Stimulated activated CD4-positive, alpha-beta T cell treated with anti-CD3 and anti-CD28 coated beads, Interleukin-2, amount 100 ng/mL, for 48 hours (primary cell): ENCODE measurements at places on chromosomes 1 and 21.

DNA sequence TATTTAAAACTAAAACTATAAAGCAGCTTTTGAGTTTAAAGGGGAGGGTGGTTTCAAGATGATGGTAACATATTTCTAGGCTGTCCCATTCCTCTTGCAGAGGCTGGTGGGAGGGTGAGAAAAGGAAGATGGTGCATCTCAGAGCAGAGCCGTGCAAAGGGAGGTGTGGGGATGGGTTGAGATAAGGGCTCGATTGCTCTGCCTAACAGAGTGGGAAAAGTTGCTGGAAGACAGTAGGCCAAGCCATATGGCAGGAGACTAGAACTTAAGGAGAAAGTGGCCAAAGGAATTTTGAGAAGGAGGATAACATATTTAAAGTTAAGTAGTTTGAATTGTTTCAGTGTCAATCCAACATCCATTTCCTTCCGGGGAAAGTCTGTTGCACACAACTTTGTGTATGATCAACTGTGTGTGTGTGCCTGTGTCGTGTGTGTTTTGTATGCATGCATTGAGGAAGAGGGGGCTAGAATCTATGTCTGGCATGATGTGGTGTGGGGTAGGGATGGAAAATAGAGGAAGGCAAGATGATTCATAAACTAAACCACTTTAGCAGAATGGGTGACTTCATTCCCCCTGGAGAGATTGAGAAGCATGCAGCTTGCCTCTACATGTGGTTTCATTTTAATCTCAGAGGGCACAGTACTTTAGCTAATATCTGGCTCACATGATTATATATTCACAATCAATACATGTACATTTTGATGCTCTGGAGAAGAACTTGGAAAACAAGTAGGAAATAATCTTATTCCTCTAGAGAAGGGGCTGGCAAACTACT lies 145.0 kb upstream of the DNAH14 start:
- no peak for DNase-seq

DNA sequence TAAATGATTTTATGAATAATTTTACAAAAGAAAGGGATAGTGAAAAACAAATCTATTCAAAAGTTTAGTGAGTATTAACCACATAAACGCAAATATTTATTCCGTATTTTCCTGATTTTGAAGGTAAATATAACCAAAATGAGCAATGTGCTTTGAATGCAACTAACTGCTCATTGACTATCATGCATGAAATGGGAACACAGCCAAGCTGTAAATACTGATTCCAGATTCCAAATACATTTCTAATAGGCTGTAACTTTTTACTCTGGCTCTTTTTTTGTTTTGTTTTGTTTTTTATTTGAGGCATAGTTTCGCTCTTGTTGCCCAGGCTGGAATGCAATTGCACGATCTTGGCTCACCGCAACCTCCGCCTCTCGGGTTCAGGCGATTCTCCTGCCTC lies 41.8 kb downstream of the SELENOF start:
- no peak for DNase-seq

- DNase-seq, result no peak
Observed at GRCh38 chr1:116854403-116854690, 55.4 kb upstream of the PTGFRN start.

- DNase-seq, result no peak
Observed at GRCh38 chr1:89910780-89911179, 84.1 kb upstream of the ZNF326 start.

- peak; percentile 29 for DNase-seq
Observed at GRCh38 chr21:35102488-35103371, 53.6 kb upstream of the RUNX1 start.

DNA sequence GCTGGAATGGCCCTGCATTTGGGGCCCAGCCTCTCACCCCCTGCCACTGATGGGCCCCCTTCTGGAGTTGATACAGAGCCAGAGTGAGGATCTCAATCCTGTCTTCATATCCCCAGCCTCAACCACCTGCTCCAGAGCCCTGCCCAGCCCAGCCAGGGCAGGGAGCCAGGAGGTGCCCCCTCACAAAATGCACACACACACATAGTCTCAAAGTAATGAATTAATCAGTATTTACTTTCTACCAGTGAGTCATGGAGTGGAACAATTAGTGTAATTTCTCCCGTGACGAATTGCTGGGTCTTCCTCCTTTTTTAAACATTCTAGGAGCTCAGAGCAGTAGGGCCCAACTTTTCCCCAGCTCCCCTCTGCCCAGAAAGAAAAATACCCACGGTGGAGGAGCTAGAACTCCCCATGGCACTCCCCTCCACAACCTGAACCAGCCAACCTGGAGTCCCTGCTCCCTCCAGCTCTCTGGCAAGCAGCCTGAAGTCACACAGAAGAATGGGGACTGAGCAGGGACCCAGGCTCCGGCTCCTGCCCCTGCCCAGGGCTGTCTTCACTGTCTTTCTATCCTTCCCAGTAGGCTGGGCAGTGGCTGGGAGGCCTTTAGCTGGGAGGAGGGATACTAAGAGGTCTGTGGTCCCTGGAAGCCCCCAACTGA lies 29.3 kb downstream of the SDC3 start:
- DNase-seq, result no peak

- no peak for DNase-seq
Observed at GRCh38 chr1:204581759-204582158, 65.6 kb downstream of the MDM4 start.

GRCh38 chr1:178927003-178927402 lies 56.1 kb upstream of the ANGPTL1 start:
- DNase-seq, result no peak

DNA sequence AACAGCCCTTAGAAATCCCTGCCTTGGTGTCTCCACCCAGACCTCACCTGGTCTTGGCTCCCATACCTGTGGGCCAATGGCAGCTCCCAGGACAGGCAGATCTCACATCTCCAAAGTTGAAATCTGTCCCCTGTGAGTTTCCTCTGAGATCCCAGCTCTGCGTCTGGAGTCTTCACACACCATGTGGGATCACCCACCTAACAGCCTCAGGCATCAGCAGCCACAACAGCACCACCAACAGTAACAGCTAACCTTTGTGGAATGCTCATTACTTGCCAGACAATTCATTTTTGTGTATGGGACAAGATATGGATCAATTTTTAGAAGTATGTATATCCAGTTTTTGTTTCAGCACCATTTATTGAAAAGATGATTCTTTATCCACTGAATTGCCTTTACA lies 523.2 kb downstream of the MATN1 start:
- DNase-seq, result no peak

DNA sequence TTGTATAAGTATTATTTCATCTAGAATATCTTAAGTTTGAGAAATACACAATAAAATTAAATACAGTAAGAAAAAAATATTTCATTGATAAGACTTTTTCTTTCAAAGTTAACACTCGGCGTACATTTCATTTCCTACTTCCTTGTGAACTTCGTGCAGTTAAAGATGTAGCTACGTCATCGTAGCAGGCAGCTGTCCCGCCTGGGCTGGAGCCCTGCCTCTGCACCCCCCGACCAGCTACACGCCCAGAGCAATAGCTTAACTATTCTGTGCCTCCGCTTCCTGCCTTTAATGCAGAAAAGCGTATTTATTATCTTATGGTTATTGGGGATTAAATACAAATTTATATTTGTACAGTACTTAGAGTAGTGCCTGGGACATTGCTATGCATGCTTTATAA lies 53.5 kb downstream of the CLSTN1 start:
- no peak for DNase-seq

DNA sequence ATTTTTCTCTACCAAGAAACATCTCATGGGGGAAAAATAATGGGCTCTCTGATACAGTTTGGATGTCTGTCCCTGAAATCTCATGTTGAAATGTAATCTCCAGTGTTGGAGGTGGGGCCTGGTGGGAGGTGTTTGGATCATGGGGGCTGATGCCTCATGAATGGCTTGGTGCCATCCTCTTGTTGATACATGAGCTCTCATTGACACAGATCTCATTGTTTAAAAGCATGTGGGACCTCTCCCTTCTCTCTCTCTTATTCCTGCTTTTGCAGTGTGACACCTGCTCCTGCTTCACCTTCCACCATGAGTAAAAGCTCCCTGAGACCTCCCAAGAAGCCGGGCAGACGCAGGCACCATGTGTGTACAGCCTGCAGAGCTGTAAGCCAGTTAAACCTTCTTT lies 332.5 kb upstream of the NRIP1 start:
- no peak for DNase-seq

DNA sequence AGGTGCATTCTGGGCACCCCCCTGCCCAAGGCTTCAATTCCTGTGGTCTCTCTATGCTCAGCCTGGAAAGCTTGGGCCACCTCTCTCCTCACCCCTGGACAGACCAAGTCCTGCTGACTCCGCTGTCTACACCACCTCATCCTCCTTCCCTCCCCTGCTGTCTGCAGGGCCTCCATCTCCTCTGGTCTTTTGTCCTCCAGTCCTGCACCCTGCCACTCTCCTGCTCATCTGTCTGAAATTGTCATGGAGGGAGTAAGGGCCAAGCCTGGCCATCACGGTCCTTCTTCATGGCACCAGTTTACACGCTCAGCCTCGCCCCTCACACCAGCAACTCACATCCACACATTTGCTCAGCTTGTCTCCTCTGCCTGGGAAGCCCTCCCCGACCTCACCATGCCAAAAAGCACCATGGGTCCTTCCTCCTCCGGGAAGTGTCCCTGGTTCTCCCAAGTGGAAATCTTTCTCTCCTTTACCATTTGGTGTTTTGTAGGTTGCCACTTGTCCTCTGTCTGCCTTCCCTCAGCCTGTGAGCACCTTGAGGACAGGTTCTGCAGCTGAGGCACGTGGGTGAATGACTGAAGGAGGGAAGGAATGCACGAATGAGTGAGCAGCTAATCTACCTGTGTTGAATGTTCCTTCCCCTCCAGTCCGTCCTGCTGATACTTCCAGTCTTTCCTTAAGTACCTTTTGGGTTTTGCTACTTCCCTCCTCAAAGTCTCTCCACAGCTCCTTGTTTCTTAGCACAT lies 2.1 kb upstream of the SLC2A1 start:
- no peak for DNase-seq
